ENCODE measurements at places on chromosomes 12 and 14.

GRCh38 chr14:104559804-104560585, 19.6 kb upstream of the C14orf180 start:
- no peak for DNase-seq

DNA sequence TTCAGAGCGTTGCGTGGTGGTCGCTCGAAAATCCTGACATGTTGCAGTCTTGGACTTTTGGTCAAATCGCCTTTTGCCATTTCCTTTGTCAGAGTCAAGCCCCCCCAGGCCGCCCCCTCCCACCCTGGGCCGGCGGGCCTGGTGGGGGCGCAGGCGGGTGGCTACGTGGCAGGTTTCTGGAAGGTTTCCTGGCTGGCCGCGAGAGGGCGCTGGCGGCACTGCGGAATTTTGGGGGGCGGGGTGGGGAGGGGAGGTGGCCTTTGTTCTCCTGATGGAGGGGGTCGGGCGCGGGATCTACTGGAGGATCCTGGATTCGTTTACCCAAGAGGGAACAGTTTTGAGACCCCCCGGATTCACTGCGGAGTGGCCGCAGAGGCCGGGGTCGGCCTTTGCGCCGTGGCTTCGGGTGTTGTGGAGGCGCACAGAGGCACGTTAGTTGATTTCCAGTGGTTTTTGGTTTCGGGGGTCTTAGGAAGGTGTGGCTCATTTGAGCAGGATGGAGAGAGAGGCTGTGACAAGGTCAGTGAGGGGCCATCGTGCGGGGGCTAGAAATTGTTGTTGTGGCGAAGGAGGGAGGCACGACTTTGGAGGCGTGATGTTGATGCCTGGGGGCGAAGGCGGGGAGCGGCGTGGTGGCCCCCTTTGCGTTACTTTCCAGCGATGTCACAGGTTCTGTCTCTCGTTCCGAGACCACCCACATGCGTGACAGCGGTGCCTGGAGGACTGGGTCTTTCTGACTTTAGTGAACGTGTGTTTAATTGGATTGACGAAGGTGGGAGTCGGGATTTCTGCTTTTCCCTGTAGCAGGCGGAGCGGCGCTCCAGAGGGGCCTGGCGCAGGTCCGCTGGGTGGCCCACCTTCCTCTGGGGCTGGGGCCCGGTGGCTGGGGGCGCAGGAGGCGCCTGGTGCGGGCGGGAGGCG, 1.4 kb downstream of the MEG3 start:
- no peak for DNase-seq

DNA sequence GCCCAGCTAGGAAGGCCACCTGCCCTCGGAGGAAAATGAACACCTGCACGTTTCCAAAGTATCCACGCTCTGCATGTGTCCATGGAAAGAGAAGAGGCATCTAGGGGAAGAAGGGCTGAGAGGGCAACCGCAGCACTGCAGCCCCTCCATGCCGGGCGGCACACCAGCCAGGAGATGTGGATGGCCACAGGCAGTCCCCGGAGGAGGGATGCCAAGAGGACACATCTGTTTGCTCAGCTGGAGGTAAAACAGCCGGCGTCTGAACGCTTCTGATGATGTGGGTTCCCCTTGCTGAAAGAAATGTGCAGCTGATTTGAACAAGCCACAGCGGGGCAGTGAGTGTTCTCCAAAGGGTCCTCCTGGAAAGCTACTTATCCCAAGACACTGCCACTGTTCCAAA, 34.0 kb downstream of the CHGA start:
- DNase-seq: peak; percentile 25

DNA sequence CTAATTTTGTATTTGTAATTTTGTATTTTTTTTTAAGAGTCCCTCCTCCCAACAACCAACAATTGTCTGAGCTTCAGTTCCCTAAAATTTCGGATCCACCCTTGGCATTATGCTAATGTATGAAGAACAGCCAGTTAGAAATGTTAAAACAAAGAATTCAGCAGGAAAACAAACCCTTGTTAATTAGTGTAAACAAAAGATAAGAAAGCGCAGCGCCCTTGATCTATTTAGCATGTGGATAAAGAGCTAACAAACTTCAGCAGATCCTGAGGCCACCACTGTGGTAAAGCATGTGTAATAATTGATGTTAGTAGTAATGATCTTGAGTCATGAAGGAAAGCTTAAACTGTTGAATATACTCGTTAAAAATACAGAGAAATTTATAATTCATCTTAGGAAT, 199.8 kb downstream of the TMX1 start:
- no peak for DNase-seq

GRCh38 chr12:87793131-87793530, 236.1 kb downstream of the C12orf50 start:
- no peak for DNase-seq

GRCh38 chr12:12349711-12350665, at the start of gene MANSC1:
Gene MANSC1 (minus strand): TSS chr12:12350242. CDS start chr12:12343314, 6,928 bp downstream.
- DNase-seq: peak; percentile 37

DNA sequence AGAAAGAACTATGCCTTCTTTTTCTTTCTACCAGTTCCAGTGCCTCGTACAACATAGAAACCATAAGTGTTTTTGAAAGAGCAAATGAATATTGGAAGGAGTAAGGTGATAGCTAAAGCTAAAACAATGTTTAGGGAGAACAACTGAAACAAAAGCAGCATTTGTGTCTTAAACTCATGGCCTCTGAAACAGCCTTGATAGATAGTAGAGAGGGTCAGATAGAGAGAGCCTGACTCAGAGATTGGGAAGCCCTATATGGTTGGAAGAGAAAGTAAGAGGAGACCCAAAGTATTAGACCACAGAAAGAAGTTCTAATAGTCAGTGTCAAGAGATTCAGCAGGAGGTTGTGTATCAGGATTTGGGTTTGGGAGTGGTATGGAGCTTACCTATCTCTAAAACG, 79.6 kb upstream of the IFNG-AS1 start:
- DNase-seq: no peak

DNA sequence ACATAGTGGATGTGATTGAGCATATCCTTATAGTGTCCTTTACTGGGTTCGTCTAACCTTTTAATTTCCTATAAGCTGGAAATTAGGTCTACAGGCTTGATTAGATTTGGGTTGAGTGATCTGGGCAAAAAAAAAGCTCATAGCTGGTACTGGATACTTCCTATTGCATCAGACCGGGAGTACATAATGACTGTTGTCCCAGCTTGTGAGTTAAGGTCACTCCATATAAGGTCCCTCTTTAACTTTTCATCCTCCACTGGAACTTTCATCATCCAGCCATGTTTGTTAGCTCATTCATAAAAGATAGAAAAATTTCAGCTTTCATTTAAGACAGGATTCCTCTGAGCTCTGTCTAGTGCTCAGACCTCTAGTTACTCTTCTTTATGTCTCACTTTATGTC, 80.8 kb downstream of the C14orf132 start:
- no peak for DNase-seq

DNA sequence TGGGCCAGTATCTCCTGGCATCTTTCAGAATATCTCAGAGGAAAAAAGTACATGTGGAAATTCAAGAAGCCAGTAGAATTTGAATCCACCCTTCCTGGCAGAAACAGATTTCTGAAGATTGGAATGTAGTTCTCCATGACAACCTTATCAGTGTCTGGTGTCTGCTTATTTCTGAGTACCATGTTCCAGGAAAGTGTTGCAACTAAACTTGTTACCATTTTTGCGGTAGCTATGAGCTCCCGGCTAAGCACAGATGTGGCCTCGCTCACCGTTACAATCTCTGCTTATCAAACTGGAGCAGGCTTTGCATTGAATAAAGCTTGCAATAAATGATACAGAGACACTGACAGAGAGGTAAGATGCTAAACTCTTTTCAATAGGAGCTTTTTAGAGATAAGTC, 13.0 kb upstream of the ITPR2 start:
- no peak for DNase-seq

Measured in NCI-H1417 treated with DMSO at 0.1 percent for 48 hours (cell line).